CD4-positive, alpha-beta T cell treated with Interleukin-10 for 1 hour (primary cell): ENCODE measurements at places on chromosomes 2 and 18.

DNA sequence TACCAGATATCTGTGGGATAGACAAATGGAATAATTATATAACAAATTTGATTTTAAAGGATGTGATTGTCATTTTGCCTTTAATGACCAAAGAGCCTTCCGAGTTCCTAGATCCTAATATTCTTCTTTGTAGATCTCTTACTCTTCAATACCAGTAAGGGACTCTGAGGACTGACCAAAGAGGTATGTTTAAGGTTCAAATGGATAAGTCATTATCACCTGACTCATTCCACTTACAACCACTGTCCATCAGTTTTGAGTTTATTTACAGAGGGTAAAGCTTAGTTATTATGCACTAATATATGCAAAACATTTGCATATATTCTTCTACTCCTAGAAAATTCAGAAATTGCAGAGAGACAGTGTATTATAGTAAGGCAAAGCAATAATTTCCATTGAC lies 62.7 kb downstream of the CCDC148 start:
- no peak for DNase-seq

DNA sequence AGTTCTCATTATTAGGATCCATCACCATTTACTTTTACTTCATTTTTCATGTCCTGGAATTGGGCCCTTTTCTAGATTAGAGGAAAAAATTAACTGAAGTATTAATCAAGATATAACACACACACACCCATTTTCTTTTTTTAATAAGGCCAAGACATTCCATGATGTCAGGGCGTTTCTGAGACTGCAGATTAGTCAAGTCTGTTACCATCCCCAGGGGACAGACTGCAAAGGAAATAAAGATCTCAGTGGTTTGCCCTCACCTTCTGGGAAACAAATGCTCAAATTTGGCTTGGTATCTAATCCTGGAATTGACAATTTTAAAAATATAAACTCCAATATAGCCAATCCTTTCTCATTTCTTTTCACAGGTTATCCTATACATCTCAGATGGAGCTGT lies 27.4 kb downstream of the RMP24 start:
- DNase-seq, result no peak

GRCh38 chr18:71036783-71037182 lies 747.9 kb downstream of the SOCS6 start:
- DNase-seq, result no peak

GRCh38 chr2:172021074-172021931 lies 21.6 kb downstream of the METAP1D start:
- DNase-seq, result no peak

DNA sequence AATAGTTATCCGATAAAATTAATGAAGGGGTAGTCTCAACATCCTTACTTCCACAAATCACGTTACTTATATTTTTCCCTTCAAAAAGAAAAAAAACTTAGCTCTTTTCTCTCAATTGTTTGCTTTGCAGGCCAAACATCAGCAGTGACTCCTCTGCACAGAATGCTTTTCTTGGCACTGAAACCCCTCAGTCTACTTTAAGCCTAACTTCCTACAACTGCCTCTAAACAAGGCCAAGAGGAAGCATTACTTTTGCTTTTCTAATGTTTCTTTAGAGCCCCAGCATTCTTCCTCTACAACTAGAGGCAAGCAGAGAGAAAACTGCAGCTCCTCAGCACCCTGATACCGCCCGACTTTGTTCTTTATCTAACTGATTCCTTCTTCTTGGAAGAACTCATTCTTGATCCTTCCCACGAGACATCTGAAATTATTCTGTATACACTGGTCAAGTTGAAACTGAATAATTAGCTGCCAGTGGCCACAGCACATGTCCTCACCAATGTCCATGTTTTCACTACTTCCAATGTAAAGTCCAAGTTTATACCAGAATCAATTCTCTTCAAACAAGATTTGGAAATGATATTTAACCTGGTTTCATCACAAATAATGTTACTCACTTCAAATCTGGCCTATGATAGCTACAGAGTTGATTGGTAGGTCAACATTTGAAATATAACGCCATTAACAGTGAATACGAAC lies 55.3 kb downstream of the DTNB start:
- no peak for DNase-seq

GRCh38 chr2:71609958-71610357 lies 156.6 kb downstream of the DYSF start:
- DNase-seq, result no peak

- no peak for DNase-seq
These were observed 49.9 kb downstream of the KLF7 start for GRCh38 chr2:207115715-207116364.

- no peak for DNase-seq
These were observed 41.3 kb downstream of the HDHD2 start for GRCh38 chr18:47108998-47109405.

DNA sequence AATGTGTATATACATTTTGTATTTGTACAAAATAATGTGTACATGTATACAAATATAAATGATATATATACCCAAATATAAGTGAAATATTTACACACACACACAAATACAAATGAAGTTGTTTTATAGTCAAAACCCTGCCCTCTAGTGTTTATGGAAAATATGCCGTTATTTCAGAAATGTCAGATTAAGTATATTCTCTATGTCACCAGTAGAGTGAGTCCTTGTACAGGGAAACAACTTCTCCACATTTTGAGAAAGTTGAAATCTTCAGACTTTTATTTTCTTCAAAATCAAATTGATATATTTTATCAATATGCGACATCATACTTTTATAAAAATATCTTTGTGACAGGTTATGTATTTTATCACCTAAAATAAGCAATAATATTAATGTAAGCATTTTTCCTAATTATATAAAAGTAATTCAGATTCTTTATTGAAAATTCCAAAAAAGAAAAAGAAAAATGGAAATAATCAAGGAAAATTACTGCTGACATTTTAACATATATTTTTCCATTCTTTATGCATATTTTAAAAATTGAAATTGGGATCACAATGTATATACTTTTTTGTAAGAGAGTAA lies 22.4 kb downstream of the ARL6IP6 start:
- peak; percentile 69 for DNase-seq

DNA sequence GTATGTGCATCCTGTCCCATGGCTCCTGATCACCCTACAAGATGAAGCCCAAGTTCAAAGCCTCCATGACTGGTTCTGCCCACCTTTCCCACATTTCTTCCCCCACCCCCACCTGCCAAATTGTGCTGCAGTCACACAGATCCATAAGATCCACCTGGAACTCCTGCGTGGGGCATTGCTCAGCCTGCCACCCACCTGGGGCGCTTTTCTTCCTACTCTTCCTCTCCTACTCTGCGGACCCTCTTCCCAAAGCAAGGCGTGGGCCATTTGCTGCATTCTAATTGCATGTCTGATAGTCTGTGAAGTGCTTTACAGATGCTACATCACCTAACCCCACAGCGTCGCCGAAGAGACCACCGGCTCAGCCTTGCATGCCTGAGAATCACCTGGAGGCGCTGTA lies 402.4 kb upstream of the ID2 start:
- no peak for DNase-seq

GRCh38 chr18:13500869-13501542 lies 225.4 kb downstream of the FAM210A start:
- DNase-seq, result no peak

GRCh38 chr2:215949991-215950404 lies 63.4 kb downstream of the MREG start:
- peak; percentile 48 for DNase-seq

GRCh38 chr2:188610050-188610444 lies 318.4 kb downstream of the GULP1 start:
- DNase-seq, result no peak

GRCh38 chr2:27977731-27978312 lies 87.3 kb downstream of the BABAM2 start:
- DNase-seq, result no peak

DNA sequence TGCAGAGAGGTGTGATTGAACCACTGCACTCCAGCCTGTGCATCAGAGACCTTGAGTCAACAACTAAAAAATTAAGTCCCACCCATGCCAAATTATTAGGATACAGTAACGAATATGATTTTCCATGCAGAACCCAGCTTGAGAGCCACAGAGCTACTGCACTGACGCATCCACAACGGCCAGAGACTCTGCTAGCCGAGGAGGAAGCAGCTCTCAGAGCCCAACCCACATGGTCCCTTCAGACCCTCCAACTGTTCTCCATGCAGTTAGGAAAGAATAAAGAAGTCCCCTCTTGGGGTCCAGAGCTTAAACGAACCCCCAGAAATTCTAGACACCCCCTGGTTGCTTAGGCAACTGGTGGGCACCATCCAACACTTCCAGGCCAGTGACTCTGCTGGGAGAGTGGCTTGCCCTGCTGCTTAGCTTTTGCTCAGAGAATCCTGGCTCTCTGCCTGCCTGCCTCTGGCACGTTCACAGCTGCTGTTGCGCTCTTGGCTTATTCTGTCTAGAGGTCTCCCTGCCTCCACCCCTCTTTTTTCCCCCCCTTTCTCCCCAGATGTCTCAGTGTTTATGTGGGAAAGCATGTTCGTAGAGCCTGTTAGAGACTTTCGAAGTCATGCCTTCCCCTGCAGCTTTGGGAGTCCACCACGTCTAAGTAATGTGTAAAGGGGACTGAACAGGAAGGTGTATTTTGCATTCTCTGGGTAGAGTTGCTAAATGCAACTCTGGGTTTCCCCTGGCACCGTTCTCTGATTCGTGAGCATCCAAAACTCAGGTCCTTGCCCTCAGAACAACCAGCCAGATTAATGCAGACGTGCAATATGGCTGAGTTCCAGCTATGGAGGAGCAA lies 26.0 kb upstream of the SP3 start:
- DNase-seq, result no peak

GRCh38 chr2:231761735-231762134 lies 19.3 kb downstream of the PDE6D start:
- DNase-seq, result no peak

DNA sequence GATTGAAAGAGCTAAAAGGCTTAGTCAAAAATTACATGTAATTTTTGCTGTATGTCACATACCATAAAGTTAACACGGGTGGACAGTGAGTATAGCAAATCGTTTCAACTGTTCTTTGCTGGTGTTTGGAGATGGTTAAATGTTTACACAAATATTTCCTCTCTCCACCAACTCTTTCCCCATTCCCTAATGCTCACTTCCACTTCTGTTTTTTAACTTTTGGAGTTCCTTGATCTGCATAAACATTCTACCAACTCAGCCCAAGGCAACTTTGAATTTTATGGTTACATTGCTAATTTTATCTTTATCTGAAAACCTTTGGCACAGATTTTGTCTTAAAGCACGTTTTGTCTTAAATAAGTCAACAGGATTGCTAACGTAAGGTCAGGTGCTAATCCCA lies 1.9 kb upstream of the SPOPL start:
- DNase-seq, result no peak

DNA sequence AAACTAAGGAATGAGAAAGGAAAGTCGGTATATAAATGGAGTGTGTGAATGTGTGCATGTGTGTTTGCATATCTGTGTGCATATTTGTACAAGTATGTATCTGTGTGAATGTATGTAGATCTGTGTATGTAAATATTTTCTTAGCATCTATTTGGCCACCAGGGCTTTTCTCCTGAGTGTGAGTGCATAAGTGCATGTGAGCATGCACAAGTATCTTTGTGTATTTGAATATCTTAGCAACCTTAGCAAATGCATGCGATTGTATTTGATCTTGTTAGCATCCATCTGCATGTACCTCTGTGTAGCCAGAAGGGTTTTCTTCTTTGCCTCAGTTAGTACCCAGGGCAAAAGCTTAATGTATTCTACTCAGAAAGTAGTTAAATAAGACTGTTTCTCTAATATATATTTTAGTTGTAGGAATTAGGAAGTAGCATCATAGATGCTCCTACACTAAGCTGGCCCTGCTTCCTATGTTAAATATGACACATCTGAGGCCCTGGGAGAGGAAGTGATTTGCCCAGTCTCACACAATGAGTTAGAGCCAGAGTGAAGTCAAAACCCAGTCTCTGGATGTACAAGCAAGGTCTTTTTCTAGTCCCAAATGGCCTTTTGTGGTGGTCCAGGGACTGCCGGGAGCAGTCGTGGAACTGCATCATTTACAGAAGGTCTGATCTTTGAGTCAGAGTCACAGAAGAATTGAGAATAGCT lies 9.2 kb downstream of the FKBP1B start:
- no peak for DNase-seq

- no peak for DNase-seq
These were observed 5.7 kb upstream of the EN1 start for GRCh38 chr2:118853129-118853640.

GRCh38 chr2:130824492-130825061 lies 12.1 kb upstream of the ARHGEF4 start:
- peak; percentile 85 for DNase-seq

GRCh38 chr2:14828223-14828622 lies 195.7 kb downstream of the LRATD1 start:
- DNase-seq, result no peak

DNA sequence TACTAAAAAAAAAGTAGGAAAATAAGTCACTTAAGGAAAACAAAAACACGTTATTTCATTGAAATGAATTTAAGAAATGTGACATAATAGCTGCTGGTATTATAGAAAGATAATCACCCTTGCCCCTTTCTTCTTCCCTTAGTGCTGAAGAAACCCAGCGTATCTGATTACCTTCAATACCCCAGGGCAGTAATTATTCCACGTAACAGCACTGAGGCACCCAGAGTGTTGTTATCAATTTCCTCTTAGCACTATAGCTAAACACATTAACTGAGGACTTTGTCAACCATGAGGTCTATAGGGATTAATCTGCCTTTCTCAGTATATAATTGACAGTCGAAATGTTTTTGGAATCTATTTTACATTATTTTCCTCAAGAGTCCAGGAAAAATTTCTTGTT lies 180.0 kb upstream of the NXPH2 start:
- DNase-seq, result no peak

DNA sequence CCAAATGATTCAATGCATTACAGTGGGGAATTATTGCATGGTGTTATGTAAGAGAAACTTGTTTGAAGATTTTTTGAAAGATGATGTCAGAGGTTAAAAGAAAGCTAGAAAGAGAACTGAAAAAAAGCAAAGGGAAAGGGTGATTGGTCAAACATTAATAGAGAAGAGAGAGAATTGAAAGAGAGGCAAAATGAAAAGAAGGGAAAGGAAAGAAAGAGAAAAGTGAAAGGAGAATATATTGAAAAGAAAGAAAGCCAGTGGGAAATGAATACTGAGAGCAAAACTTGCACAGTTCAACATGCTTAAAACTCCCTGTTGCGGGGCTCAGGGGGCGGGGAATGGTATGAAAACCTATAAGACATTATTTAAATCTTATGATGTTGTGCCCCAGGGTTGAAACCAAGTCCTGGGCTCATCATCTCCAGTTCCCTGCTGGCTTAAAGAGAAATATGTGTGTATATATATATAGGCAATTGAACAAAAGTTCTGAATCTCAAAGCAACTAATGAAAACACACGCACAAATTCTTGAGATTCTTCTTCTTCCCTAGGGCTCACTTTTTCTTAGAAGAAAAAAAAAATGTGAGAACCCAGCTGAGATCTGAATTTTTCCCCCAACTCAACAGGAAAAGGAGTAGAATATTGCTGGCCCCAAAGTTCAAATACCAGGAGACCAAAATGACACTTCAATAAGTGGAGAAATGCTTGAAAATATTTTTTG lies 2045.9 kb upstream of the CELF4 start:
- DNase-seq, result no peak
